ENCODE measurements at places on chromosomes 5 and 9.

GRCh38 chr9:88268886-88269285, 119.4 kb upstream of the SPIN1 start:
- no peak for DNase-seq

- no peak for DNase-seq
Measured at GRCh38 chr9:76181020-76181641, 213.1 kb downstream of the RFK start.

GRCh38 chr9:122846371-122846940, 18.1 kb upstream of the PDCL start:
- no peak for DNase-seq

- DNase-seq, result no peak
Measured at GRCh38 chr5:51347704-51348103, 35.5 kb upstream of the ISL1 start.

- peak; percentile 45 for DNase-seq
Measured at GRCh38 chr9:93072383-93072795, 13.9 kb downstream of the SUSD3 start.

DNA sequence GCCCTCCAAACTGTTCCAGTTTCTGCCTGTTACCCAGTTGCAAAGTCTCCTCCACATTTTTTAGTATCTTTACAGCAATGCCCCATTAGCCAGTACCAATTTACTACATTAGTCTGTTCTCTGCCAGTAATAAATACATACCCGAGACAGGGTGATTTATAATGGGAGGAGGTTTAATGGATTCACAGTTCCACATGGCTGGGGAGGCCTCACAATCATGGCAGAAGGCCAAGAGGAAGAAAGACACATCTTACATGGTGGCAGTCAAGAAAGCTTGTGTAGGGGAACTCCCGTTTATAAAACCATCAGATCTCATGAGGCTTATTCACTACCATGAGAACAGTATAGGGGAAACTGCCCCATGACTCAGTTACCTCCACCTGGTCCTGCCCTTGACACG, 600.7 kb upstream of the CDH6 start:
- DNase-seq, result no peak

GRCh38 chr9:77944556-77945243, 86.9 kb downstream of the GNAQ start:
- DNase-seq, result no peak

- peak; percentile 94 for DNase-seq
Measured at GRCh38 chr5:96714951-96715451, 52.8 kb downstream of the CAST start.

GRCh38 chr9:20331095-20331685, 291.1 kb downstream of the MLLT3 start:
- DNase-seq, result no peak

GRCh38 chr5:154397652-154398406, 48.0 kb upstream of the SAP30L start:
- DNase-seq, result no peak

- DNase-seq, result peak; percentile 97
Measured at GRCh38 chr9:84371737-84372136, 31.2 kb upstream of the SLC28A3 start.

GRCh38 chr9:93675336-93676150, 99.2 kb downstream of the PHF2 start:
- no peak for DNase-seq

- DNase-seq, result no peak
Measured at GRCh38 chr5:11857391-11857790, 46.9 kb downstream of the CTNND2 start.

Data from fibroblast of gingiva (primary cell).